ENCODE measurements at places on chromosomes 4 and X.

- DNase-seq: no peak
Observed at GRCh38 chr4:119211867-119212233, 663 bp upstream of the USP53 start.

DNA sequence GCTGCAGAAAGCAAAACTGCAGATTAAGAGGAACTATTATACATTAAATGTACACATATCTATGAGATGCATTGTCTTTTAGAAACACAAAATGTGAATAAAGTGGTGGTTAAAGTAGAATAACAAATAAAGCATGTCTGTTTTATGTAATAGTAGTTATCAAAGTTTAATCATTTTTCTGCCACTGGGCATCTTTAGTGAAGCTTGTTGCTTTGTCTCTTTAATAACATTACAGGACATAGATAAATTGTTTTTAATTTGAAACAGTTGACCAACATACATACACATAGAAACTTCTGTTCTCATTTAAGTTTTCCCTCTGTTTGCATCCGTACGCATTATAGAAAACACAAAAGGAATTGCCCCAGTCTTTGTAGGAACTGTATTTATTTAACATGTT, 1700.0 kb upstream of the ADGRL3 start:
- no peak for DNase-seq

DNA sequence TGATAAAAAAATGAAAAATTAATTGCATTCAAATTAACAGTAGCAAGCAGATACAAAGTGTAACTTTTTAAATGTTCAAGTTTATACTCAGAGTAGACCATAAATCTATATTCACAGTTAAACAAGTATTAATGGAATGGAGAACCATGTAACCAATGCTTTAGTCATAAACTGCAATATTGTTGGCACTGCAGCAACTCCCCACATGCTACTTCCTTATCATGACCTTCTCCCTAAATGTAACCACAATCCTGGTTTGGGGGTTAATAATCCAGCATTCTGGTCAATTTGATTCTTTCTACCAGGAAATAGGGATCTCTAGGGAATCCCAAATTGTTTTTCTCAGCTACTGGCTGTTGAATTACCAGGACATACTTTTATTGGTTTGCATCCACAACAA, 223.9 kb upstream of the DCAF8L1 start:
- no peak for DNase-seq

DNA sequence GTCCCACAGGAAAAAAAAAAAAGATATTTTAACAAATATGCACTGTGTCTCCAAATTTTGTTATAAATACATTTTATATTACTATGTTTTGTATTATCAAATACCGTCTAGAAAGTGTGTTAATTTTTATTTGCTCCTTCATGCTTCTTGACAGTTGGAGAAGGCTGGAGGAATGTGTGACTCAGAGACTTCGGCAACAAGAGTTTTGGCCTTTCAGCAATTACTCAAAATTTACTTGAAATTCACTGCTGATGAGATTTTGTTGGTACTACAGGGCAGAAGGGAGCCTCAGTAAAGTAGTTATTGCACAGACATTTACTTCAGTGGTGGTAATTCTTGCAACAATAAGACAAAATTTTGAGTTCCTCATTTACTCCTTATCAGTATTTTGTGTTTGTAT, 2164.0 kb downstream of the PCDH7 start:
- DNase-seq: no peak

DNA sequence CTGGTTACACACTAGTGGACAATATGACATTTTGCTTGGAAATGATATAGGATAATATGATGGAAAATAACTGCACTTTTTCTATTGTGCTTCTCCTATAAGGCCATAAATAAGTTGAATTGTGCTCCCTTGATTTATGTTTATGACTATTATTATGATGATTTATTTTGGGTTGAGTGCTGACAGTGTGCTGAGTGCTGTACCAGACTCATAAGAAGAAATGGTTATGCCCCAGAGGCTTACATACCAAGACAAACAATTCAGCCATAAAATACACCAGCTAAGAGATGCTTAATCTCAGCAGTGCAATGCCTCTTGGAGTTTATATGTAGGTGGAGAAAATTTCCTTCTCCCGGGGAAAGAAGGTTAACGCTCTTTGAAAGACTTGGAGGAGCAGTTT, 199.8 kb upstream of the NOCT start:
- no peak for DNase-seq

DNA sequence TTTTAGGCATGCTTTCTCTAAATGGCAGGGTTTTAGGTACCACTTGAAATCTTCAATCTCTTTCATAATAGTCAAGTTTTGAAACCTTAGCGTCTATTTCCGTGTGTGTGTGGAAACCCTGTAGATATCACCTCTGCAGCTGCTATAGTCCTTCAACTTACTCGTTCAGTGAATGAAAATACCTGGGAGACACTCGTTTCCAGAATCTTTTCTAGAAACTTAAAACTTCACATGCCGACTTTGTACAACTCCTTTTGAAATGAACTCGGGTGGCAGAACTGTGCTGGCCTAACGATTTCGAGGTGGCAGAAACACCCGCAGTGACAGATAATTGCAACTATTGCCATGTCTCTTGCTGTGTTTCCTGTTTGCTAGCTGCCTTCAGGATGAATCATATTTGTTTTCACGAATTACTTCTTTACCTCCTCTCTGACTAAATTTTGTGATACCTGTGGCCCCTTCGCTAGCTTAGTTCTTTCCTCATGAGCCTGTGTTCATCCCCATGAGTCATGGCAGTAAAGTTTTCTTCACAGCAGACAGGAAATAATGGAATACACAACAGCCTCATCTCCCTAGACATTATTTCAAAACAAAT, 104.7 kb upstream of the SMIM10 start:
- no peak for DNase-seq

DNA sequence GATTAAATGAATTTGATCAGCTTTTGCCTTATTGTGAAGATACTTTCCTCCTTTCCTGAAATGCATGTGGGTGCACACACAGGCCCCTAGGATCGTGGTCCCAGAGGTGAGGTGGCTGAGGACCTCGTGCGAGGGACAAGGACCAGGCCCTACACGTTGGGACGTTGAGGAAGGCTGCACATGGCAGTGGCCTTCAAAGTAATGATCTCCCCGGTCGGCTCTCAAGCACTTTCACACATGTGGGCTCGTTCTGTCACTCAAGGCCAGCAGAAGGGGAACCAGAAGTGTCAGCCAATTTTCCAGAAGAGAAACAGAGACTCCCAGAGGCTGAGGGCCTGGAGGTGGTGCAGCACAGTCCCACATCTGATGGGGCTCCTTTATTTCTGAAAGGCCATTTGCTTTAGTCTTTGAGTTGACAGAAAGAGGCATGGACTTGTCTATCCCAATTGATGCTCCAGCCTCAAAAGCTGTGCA, 196.8 kb downstream of the AFAP1 start:
- DNase-seq: no peak

DNA sequence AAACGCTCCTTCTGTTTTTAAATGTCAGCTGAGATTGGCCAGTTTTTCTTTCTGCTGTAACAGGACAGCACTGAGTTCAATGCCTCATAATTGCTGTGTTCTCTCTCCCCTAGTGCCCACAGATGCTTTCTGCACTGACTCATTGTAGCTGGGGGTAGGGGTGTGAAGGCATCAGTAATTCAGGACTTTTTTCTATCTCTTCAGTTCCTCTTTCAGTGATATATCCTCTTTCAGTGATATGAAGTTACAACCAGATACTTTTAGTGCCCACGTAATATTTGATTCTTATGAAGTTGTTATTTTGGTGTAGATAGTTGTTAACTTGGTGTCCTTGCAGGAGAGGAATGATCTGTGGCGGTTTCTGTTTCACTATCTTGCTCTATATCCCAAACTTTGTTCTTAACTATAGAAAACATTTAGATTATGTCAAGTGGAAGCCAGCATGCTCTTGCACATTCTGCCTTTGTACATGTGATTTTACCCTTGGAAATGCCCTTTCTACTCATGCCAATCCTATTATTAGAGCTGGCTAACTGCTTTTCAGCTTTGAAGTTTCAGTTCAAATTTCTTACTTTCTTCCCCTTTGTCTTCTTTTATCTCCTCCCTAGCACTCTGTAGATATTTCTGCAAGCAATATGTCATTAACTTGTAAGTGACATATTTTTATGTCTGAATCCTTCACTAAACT, 1258.4 kb downstream of the FAM133A start:
- no peak for DNase-seq

DNA sequence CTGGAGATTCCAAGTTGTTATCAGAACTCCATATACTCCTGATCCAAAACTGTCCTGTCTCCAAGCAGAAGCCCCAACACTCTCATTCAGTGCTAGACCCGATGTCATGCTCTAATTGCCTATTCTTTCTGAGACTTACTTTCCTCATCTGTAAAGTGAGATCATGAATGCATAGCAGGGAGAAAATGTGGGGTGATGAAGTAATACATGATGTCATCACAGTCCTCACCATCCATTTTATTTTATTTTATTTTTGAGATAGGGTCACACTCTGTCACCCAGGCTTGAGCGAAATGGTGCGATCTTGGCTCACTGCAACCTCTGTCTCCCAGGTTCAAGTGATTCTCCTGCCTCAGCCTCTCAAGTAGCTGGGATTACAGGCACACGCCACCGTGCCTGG, 1554.0 kb upstream of the ADGRL3 start:
- no peak for DNase-seq

DNA sequence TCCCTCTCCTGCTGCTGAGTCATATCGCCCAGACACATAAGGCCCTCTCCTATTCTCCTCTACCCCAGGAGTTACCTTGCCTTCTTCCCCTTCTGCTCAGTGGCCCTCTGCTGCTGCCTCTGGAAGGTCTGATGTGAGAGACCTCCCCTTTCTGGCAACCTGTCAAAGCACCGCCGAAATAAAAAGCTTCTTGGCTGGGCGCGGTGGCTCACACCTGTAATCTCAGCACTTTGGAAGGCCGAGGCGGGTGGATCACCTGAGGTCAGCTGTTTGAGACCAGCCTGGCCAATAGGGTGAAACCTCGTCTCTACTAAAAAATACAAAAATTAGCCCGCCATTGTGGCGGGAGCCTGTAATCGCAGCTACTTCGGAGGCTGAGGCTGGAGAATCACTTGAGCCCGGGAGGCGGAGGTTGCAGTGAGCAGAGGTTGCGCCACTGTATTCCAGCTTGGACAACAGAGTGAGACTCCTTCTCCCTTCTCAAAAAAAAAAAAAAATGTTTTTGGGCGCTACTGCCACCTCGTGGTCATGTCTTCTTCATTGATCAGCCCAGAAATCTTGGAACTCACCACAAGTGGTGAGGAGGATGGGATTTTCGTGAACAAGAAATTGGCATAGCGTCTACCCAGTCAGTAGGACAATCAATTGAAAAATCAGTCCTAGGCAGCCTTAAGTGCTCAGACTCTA, 8.6 kb upstream of the ZXDA start:
- DNase-seq: peak; percentile 27

GRCh38 chr4:145177906-145178538, 2.4 kb downstream of the OTUD4 start:
- DNase-seq: peak; percentile 16

- DNase-seq: no peak
Observed at GRCh38 chr4:22978656-22979055, 285.9 kb downstream of the GBA3 start.

- no peak for DNase-seq
Observed at GRCh38 chr4:90753068-90753467, 625.9 kb downstream of the CCSER1 start.

DNA sequence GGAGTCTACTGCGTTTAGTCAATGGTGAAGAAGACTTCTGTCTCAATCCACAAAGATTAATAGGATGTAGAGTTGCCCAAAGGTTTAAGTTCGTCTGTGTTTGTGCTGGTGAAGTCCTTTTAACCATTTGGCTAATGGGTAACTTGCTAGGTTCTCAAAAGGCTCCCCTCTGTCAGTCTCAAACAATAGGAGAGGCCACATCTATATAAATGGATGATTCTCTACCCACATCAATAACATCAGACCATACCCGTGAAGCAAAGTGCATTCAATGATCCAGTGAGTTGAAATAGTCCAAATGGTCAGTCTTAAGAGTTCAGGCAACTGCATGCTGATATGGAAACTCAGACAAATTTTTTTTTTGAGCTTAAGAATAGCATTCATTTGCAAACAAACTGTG, 28.1 kb downstream of the RS1 start:
- no peak for DNase-seq

- DNase-seq: no peak
Observed at GRCh38 chr4:54588404-54588803, 69.4 kb upstream of the KIT start.

GRCh38 chr4:97867557-97868091, 275.7 kb downstream of the STPG2 start:
- no peak for DNase-seq

- DNase-seq: no peak
Observed at GRCh38 chr4:4425696-4426095, 38.8 kb downstream of the NSG1 start.

GRCh38 chr4:105707782-105708180, 708 bp downstream of the INTS12 start:
- no peak for DNase-seq

DNA sequence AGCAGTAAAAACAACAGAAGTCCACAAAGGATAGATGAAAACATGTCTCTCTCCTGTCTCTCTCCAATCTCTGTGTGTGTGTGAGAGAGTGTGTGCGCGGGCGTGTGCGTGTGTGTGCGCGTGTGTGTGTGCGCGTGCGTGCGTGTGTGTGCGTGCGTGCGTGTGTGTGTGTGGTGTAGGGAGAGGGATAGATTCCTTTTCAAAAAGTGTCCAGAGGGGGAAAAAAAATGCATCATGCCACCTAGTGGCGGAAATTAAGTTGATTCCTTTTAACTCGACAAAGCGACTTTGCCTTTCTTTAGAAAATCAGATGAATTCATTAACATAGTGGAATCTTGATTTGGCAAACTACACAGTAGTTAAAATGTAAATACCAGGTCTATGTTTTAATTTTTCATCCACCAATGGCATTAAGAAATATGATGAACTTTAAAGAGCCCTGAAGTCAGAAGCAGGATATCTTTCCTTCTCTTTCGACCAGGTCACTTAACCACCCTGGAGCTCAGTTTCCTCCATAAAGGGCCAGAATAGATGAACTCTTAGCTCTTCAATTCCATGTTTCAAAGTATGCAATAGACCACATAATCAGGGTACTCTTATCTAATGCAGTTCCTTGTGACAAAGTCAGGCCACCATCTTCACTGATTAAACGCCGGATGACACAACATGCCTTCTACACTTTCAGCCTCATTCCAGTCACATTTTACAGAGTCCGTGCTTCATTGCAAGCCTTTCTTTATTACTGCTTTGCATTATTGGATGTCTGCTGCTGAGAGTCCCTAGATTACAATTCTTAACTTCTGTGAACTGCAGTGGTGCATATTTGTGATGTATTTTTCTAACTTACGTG, 162.8 kb downstream of the FBXO8 start:
- DNase-seq: no peak

- DNase-seq: no peak
Observed at GRCh38 chrX:39757971-39758370, 339.8 kb downstream of the BCOR start.

DNA sequence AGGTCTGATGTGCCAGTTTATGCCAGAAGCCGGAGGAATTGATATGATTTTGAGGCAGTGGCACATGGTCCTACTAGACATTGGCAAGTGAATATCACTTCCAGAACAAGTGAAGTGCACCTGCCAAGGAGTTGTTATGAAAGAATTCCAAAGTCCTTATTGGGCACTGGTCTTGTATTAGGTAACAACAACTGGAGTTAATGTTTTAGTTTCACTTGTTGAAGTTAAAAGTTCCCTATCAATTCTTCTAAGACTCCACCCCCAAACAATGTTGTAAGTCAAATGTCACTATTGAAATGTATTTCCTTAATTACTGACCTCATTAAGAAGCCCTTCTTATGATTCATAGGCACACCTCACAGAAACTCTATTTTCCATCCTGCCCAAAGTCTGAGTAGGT, 3.1 kb downstream of the TET2 start:
- peak; percentile 3 for DNase-seq

Data from CD4-positive, alpha-beta T cell treated with Interleukin-1 beta for 1 hour (primary cell).